ENCODE measurements at places on chromosomes 6 and 20. TPM values are rescaled to one million over a fixed set of nuclear protein-coding genes. Genes with fewer than 3 reads are reported as not detected.
A peak's percentile ranks its signal among the peaks of the same experiment; 100 is the strongest.

The COL11A2 gene
- 0.68 TPM for total RNA-seq

The TBXT gene
- not detected for total RNA-seq

GRCh38 chr20:53623454-53624211 is 30.0 kb upstream of the ZNF217 start:
- peak overlapping the region; percentile 94 for H3K27ac ChIP-seq
- no peaks in the 10 kb centered on the region for H3K36me3 ChIP-seq
- peaks cover 35% of the 10 kb centered on the region for H3K4me1 ChIP-seq
- H3K4me3 ChIP-seq, result no peak overlapping the region

DNA sequence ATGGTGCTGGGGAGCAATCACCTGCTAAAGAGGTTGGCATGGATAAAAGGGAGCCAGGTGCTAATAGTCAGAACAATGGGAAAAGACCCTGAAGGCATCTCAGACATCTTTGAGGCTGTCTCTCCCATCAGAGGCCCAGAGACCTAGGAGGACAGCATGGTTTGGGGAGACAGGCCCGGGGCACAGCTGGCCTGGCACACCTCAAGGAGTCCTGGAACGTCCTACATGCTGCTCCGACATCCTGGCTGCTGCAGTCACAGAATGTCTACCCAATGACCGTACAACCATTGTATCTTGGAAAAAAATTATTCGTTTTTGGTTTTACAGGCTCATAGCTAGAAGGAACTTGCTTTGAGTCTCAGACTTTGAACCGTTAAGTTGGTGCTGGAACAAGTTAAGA is 4.4 kb downstream of the GMDS start:
- H3K4me3 ChIP-seq, result no peak overlapping the region
- no peaks in the 10 kb centered on the region for H3K4me1 ChIP-seq
- H3K27ac ChIP-seq, result no peak overlapping the region
- no peak for DNase-seq
- no peaks in the 10 kb centered on the region for H3K27me3 ChIP-seq
- H3K36me3 ChIP-seq, result no peaks in the 10 kb centered on the region

DNA sequence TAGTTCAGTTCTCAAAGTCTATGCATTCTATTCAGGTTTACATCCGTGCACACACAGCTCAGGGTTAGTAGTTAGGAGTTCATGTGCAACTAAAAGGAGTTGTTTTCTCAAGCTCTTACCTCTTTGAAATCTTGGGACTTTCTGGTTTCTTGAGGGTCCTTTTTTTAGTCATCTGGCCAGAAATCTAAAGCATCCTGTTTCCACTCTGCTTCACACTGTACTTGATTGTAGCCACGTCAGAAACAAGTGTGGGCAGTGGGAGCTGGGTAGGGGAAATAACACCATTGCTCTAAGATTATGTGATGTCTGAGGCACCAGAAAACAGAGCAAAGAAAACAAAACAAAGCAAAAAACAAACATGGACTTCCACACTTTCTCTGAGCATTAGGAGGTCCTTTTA is 58.3 kb downstream of the HDGFL1 start:
- H3K4me1 ChIP-seq, result peaks cover 5% of the 10 kb centered on the region
- H3K4me3 ChIP-seq, result no peak overlapping the region
- DNase-seq, result no peak
- H3K36me3 ChIP-seq, result no peaks in the 10 kb centered on the region
- no peaks in the 10 kb centered on the region for H3K27me3 ChIP-seq
